WTC11 (cell line): ENCODE measurements at places on chromosomes 6 and 20.

GRCh38 chr6:23587582-23587981, 538.4 kb upstream of the NRSN1 start:
- no peak for DNase-seq

DNA sequence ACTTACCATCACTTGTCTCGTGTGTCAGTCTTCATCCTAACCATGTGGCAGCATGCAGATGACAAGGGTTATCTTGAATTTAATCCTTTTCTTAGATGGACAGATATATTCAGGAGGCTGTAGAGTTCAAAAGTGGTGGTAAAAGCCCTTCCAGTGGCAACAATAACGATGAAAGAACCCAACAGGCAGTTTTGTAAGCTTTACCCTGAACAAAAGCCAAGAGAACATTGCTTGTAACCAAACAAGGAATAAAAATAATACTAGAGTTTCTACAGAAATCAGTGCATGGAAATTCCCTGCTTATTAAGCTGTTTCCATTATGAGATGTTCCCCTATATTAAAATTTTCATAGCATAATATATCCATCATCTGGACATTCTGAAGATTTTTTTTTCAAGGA, 69.7 kb downstream of the PDE7B start:
- DNase-seq = no peak

- DNase-seq = no peak
These were observed 59.3 kb downstream of the CD2AP start for GRCh38 chr6:47536816-47537401.

DNA sequence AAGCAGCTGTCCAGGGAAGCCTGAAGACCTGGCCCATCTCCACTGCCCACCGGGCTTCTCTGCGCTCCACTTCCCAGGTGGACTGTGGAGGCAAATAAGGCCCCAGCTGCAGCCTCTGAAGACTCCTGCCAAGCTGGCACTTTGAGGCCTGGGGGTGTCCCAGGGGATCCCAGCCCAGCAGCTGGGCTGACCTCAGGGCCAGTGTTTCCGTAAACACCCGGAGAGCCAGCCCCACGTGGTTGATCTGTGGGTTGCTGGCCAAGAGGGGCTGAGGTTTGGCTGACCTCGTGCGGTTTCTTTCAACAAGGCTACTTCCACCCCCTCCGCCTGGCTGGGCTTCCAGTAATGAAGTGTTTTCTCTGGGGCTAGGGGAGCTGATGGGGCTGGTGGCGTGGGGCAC, 12.4 kb upstream of the CCN5 start:
- DNase-seq = no peak

GRCh38 chr20:35942243-35942642, 12.1 kb downstream of the SCAND1 start:
- no peak for DNase-seq

- no peak for DNase-seq
These were observed 738.8 kb downstream of the HDGFL1 start for GRCh38 chr6:23308166-23308565.

- DNase-seq = no peak
These were observed 156.0 kb downstream of the CEBPB start for GRCh38 chr20:50346374-50347283.

GRCh38 chr6:53373638-53374037, 24.9 kb upstream of the ELOVL5 start:
- no peak for DNase-seq

DNA sequence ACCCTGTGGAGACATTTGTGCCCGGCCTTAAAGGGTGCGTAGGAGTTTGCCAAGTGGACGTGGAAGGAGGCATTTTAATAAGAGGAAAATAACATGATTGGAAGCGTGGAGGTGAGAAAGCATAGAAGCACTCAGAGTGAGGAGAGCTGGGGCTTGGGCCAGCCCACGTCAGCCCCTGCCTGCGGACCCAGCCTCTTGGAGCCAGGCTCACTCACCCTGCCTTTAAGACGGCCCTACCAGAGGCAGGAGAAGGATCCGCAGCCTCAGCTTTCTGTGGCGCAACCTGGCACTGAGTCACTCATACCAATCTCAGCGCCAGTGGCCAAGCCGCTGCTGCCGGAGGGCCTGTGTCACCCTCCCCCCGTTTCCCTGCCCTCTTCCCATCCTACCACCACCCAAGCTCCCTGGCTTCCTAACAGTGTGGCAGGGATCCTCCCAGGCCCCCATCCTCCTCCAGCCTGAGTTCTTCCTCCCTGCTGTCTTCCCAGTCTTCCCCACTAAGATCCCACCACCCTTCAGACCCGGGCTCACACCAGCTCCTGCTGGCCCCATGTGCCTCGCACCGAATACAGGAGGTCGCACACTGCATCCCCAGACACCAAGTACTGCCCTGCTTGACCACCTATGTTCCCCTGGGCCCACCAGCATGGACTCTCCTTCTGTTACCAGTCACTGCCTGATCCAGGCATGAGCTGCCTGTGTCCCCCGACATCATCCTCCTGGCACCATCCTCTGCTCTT, 285.2 kb downstream of the UST start:
- no peak for DNase-seq

GRCh38 chr20:9319687-9320384, 194.6 kb upstream of the LAMP5 start:
- DNase-seq = no peak

- no peak for DNase-seq
These were observed 13.6 kb downstream of the ITPA start for GRCh38 chr20:3222635-3223600.

- no peak for DNase-seq
These were observed 17.5 kb upstream of the ZNF831 start for GRCh38 chr20:59145924-59146779.

- no peak for DNase-seq
These were observed 21.2 kb downstream of the FRMD1 start for GRCh38 chr6:168057836-168058235.

- no peak for DNase-seq
These were observed 58.7 kb downstream of the CD40 start for GRCh38 chr20:46176739-46177378.

- DNase-seq = no peak
These were observed 437.1 kb downstream of the GRIK2 start for GRCh38 chr6:101830501-101831031.

GRCh38 chr6:169979873-169980432, 228.5 kb downstream of the ERMARD start:
- DNase-seq = no peak

GRCh38 chr20:63957004-63957689, 931 bp upstream of the UCKL1 start:
- DNase-seq = peak; percentile 78

DNA sequence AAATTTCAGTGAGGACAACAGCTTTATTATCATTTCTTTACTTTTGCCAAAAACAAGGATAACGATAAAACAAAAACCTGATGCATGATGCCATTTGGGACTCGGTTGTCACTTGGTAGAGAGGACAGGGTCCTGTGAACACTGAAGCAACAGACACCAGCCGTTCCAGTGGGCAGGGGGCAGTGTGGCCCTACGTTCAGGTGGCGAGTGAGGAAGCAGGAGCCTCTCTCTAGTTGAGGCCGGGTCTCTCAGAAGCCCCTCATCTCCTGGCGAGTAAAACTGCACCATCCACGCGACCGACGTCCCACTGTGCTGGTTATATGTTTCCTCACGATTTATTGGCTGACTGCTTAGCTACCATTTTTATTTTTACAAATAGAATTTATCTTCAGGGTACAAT, 231.6 kb downstream of the THBS2 start:
- no peak for DNase-seq

DNA sequence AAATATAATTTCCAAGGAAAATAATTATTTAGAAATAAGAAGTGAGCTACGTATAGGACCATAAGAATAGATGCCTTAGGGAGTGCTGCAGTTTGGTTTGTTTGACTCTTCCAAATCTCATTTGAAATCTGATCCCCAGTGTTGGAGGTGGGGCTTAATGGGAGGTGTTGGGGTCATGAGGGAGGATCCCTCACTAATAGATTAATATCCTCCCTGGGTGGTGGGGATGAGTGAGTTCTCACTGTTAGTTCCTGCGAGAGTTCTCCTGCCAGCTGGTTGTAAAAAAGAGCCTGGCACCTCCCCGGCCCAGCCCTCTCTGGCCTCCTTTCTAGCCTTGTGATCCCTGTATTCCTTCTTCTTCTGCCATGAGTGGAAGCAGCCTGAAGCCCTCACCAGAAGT, 69.3 kb downstream of the RCAN2 start:
- DNase-seq = no peak

GRCh38 chr6:169385237-169385880, 131.7 kb upstream of the THBS2 start:
- no peak for DNase-seq

GRCh38 chr6:12048609-12049008, 36.5 kb downstream of the HIVEP1 start:
- no peak for DNase-seq

GRCh38 chr6:17059850-17060249, 42.0 kb upstream of the STMND1 start:
- no peak for DNase-seq

DNA sequence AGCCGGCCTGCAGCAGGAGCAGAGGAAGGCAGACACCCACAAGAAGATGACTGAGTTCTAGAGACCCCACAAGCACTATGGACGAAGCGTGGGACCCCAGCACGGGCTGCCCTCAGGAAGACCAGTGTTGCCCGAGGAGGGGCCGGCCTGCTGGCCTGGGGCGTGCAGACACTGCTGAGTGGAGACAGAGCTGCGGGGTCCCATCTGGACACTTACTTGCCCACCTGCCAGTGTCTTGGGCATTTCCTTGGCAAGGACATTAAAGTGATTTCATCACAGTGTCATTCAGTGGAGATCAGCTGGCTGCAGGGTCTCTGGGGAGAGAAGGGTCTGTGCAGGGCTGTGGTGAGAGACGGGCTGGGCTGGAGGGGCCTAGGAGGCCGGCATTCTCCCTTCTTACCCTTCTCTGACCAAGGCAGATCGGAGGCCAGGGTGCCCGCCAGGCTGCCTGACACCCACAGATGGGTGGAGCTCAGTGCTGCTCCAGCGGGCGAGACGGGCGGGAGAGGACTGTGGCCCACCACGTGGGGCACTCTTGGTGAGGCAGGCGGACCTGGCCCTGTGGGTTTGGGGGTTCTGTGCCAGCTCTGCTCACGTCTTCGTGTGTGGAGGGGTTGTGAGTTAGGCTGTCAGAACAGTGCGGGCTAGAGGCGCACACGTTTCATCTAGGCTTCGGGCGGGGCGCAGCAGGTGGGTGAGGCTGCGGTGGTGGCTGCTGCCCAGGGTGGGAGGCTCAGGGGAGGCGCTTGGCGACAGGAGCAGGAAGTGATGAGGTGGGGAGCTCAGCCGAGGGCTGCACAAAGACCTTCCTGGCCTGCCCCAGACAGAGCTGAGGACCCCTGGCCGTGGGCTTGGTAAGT, at the start of gene LIME1:
Gene LIME1 (plus strand): TSS at position 806 of the 860 bp plus-strand sequence. CDS start 886 bp downstream, outside the sequence.
- DNase-seq = no peak

- no peak for DNase-seq
These were observed 72.4 kb upstream of the NHSL1 start for GRCh38 chr6:138571585-138572166.

GRCh38 chr6:2447318-2447920, 202.0 kb upstream of the GMDS start:
- no peak for DNase-seq

DNA sequence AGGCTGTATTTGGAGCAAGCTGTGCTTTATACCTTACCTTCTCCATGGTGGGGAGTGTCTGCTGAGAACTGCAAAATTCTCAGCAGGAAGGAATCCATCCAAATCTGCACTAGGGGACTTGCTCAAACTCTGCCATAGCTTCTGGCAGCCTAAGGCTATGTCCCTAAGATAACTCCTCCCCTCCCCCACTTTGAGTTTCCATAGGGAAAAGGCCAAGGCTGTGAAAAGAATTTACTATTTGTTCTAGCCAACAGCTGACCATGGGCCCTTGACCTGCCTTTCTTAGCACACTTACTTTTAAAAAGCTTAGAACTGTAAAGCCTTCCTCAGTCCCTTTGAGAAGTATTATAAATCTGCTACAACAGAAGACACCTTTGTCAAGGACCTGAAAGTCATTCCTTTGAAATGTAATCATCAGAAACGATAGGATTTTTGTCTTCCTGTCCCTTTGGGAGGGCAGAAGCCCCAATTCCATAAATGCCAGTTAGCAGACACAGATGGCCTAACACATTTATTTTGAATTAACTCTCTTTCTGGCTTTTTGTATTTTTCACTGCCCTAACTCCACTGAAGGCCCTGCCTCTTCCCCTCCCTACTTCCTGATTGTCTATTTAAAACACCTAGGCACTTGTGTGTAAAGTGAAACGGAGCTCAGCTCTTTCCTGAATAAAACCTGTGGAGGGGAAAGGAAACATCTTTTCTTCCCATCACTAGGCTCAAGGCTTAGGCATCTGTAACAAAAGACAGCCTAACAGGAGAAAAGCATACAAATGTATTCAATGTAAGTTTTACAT, 157.1 kb downstream of the AKAP7 start:
- DNase-seq = no peak

- no peak for DNase-seq
These were observed 4.0 kb downstream of the ZBTB2 start for GRCh38 chr6:151387175-151387970.

- DNase-seq = no peak
These were observed 839.4 kb downstream of the MAFB start for GRCh38 chr20:39849664-39850063.

- no peak for DNase-seq
These were observed 5.4 kb upstream of the ZBTB12 start for GRCh38 chr6:31907158-31907813.

DNA sequence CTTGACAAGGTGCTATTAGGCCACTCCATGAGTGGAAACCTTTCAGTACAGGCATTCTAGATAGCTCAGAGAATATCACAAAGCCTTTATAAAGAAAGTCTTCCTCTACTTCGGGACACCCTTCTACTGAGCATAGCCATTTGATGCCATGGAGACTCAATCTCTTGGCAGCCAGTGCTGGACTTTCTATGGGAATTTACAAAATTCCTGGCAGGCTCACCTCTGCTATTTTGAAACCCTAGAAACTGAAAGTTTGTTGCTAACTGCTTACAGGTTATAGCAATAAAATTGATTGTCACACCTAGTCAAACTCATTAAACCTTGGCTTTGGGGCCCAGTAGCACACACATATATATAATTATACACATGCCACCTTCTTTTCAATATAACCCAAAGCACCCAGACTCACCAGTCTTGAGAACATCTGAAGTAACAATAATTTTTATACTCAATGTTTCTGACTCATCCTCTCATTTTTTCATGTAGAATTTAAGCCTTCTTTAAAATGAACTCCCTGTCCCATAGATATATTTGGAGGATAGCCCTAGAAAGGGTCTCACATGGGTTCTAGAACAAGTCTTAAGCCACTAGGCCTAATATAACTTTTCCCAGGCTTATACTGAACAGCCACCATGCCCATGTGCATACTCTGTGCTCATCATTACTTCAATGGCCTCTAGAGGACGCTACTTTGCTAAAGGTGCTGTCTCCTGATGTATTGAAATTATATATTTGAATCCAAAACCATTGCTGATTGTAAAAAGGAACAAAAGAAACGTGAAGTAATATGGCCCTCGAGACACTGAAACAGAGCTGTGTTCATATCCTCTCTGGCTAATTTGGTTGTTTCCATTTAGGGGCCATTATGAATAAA, 368.1 kb upstream of the MARCKS start:
- no peak for DNase-seq
